ENCODE measurements at places on chromosomes 3 and 15.

GRCh38 chr15:40092979-40093869 is 15.5 kb downstream of the BMF start:
- no peak for ATAC-seq

DNA sequence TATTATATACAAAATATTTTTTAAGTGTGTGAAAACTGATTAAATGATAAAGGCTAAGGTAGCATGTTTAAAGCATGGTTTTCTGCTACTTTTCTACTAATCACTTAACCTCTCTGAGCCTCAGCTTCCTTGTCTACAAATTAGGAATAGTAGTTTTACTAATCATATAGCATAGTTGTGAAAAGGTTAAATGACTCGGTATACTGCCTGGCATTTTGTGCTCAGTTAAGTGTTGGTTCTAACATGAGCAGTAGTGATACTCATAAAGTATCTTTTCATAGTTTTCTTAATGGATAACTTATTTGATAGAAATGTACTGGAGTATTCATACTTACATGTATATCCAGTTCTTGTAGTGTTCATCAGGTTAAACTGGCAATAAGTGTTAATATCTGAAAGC is 13.6 kb downstream of the RASA2 start:
- ATAC-seq: peak; percentile 16

- ATAC-seq: no peak
Observed at GRCh38 chr3:77467702-77468625, 428.1 kb downstream of the ROBO2 start.

GRCh38 chr3:47571391-47572175 is 7.1 kb downstream of the CSPG5 start:
- ATAC-seq: no peak

- ATAC-seq: no peak
Observed at GRCh38 chr15:67825881-67826716, 790 bp downstream of the SKOR1 start.

DNA sequence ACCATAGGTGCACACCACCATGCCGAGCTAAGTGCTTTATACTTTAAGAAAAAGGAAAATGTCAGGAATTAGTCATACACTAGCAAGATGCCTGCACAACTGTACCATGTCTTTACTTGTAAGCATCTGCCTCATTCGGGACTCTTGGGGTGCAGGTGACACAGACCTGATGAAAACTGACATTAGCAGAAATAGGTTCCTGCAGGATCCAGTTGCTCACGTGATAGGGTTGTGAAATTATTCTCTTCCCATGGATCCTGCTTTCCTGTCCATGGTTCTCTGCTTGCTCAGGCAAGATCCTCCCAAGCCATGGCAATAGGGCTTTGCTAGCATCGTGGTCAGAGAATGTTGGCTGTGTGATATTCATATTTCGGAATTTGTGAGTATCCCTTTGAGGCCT is 10.2 kb upstream of the LHFPL4 start:
- ATAC-seq: no peak

- no peak for ATAC-seq
Observed at GRCh38 chr3:67196677-67197076, 198.6 kb downstream of the KBTBD8 start.

DNA sequence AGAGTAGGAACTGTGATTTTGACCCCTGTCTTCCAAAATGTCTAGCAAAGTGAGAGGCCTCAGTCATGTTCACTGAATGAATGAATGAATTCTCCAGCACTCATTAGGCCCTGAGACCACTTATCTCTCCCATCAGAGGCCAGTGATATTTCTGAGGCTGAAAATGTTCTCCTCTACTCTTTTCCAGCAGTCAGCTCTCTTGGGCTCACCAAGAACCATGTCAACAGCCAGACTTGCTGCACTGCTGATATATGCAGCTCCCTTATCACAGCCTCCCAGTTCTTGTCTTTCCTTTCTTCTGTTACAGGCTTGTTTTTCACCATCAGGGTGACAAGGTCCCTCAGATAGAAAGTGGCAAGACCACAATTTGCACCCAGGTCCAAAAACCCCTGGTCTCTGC is 28.7 kb upstream of the MFSD1 start:
- no peak for ATAC-seq

DNA sequence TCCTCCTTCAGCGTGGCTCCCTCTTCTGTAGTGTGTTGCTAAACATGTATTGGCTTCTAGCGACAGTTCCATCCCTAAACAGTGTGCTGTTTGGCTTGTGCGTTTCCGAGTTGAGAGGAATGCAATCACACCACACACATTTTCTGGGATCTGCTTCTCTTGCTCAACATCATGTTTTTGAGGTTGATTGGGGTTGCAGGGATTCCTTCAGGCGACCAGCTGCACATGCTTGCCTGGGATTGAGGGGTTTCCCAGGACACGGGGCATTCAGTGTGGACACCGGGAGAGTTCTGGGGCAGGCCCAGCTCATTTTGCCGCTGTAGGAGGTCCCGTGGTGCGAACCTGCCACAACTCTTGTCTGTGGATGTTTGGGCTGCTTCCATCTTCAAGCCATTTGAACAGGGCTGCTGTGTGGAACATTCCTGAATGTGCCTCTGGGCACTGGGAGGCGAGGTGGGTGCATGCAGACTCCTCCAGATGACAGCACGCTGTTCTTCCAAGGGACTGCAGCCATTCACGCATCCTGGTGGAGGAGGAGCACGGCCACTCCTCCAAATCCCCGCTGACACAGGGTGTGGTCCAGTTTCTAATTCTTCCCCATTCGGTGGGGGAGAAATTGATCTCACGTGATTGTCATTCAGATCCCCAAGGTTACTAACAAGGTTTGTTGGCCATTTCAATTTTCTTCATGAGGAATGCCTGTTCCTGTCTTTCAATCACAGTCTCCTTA is 82.8 kb downstream of the PLXNA1 start:
- ATAC-seq: no peak

GRCh38 chr3:63768386-63768785 is 50.7 kb upstream of the C3orf49 start:
- no peak for ATAC-seq

DNA sequence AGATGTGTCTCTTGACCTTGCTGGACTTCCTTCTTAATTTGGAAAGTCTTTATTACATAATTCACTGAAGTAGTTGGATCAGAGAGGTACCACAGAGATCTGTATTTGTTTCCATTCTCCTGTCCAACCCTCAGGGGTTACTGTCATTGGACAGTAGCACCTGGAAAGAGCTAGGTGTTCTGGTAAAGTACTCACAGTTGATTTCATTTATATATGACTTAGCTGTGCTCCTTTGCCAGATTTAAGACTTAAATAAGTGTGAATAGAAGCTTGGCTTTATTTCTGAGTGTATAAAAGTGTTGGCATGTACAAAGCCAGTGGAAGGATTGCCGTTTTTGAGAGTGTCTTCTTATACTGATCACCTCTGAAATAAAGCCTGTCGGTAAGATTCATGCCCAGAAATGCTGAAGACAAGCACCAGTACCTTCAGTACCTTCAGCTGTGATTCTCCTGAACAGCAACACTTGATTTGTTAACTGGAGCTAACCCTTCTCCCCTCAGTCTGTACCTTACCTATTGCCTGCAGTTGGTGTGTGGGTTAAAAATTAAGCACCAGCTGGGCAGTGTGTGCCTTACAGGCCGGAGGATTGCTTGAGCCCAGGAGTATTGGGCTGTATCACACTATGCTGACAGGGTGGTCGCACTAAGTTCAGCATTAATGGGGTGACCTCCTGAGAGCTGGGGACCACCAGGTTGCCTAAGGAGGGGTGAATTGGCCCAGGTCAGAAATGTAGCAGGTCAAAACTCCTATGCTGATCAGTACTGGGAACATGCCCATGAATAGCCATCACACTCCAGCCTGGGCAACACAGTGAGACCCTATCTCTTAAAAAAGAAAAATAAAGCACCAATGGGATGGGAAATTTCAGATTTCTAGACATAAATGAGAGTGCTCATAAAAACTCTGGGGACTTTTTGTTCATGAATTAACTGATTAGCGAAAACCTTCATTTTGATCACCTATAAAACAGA is 197.7 kb downstream of the FNDC3B start:
- ATAC-seq: no peak

DNA sequence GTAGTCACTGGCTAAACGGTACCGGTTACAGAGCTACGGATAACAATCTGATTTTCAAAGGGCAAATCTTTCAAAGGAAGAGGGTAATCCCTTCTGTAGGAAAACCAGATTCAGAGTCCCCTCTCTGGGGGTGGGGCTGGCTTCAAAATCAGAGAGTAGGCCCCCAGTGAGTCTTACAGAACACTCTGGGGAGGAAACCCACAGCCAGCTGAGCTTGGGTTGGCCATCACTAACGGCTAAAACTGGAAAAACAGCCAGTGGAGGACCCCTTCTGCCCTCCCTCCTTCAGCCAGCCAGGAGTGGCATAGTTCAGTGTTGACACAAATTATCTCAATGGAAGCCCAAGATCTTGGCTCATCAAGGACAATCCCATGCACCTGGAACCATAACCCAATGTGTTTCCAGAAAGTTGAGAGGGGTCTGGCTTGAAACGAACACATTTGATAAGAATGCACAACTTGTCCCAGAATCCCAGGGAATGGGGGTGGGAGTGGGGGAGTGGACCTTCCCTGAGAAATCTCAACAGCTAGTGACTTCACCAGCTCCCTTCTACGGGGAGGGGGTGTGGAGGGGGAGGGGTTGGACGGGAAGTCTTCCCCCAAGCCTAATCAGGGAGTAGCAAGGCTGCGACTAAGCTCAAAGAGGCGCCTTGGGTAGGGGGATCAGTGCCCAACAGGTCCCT is 1.0 kb downstream of the RASL12 start:
- ATAC-seq: no peak

DNA sequence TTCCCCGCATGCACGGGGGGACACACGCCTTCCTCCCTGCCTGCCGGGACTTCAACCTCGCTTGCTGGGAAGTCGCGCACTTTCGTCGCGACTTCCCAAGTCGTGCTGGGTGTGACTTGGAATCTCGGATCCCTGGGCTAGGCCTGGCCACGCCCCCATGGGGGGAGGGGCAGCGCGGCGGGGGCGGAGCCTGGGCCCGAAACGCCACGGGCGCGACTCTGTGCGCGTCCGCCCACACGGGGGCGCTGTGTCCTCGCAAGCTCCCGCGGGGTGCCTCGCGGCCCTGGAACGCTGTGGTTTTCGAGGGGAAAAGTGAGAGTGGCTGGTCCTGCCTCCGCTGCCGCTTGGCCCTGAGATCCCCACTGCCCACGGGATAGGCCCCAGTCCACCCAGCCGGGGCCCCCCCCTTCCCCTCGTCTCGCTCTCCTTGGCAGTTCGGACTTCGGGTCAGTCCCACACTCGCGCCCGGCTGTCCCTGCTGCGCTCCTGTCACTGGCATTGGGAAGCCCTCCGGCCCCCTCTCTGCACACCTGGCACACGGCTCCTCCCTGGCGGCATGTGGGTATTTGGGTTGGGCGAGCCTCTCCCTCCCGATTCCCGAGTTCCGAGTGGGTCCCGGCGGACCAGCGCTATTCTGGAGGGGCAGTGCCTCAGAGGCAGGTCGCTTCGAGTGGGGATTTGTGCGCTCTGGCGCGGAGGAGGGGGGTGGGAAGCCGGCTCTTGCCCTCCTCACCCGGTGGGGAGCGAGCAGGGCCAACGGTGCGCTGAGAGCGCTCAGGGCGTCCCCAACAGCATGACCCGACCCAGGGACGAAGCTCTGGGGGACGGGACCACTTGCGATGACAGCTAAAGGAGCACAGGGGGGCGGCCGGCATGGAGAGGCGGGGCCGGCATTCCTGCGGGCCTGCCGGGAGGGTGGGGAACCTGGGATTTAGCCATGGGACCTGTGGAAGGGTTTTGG is 23.6 kb downstream of the SEC61A1 start:
- peak; percentile 74 for ATAC-seq

DNA sequence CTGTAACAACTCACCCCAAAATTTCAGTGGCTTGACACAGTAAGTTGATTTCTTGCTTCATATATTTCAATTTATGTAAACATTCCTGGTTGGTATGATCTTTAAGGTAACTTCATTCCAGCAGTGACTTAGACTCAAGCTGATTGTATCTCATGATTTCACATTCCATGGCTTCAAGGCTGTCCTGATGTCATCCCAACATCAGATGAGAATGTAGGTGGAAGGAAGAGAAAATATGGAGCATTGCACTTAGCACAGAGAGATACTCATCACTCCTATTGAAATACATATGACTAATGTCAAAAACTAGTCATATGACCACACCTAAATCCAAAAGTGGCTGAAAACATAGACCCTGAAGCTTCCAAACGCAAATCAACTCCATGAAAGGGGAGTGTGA is 793.8 kb downstream of the TBL1XR1 start:
- no peak for ATAC-seq

GRCh38 chr15:45113380-45113990 is 487 bp downstream of the DUOX2 start:
- ATAC-seq: no peak

All from activated CD4-positive, CD25-positive, alpha-beta regulatory T cell treated with anti-CD3 and anti-CD28 coated beads, Interleukin-2, amount 50 U/mL, for 24 hours (primary cell).